IMR-90 (cell line): ENCODE measurements at places on chromosomes 16 and 17. TPM values are rescaled to one million over a fixed set of nuclear protein-coding genes. Genes with fewer than 3 reads are reported as not detected.

GRCh38 chr17:9969301-9969935 lies 64.3 kb upstream of the RCVRN start:
- DNase-seq: no peak

DNA sequence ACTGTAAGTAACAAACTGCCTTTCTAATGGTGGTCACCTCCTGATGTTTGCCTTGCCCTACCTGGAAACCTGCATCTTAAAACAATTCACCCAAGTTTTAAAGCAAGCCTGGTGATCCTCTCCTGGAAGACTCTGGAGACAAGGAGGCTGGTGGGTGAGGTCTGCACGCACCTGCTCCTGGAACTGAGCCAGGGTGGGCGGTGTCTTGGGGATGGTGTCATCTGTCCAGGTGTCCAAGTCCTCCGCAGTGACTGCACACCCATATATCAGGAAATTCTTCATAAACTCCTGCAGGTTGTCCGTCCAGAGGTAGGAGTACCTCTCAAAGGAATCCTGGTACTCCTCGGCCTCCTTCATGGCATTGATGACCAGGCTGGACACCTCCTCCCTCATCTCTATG lies 44.9 kb downstream of the DNAH17 start:
- no peak for DNase-seq

ITGAD gene
- total RNA-seq: not detected in 2 replicates

HOXB8 gene
- total RNA-seq: 0.54 and 0.56 TPM in 2 replicates

DNA sequence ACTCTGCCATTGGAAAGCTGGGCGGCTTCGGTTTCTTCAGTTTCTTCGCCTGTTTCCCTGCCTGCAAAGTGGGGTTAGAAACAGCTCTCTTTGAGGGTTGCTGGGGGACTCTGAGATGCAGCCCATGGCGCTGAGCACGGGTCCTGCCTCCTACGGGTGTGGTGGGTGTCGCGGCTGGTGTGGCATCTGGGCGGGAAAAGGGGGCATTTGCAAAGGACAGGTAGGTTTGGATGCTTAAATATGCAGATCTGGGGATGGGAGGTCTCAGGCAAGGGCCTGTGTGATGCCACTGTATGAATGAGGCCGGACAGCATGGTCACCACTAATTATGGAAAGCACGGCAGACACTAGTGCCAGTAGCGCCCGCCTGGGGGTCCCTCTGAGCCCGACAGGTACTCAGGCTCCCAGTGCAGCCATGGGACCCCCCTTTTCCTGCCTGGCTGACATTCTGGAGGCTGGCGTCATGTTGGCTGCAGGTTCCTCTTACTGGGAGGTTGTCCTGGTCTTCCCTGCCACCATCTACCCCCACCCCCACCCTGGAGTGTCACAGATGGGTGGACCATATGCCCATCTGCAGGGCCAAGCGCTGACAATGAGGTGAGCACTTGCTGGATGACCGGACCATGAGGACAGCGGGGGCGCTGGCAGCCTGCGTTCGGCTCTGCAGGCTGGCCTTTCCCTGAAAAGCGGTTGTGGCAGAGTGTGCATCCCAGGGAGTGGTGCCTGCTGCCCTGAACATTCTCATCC lies 237.7 kb downstream of the SEC14L1 start:
- no peak for DNase-seq

HAP1 gene
- total RNA-seq: under 0.01 TPM in 1 of 2 replicates, not detected in the other

DNA sequence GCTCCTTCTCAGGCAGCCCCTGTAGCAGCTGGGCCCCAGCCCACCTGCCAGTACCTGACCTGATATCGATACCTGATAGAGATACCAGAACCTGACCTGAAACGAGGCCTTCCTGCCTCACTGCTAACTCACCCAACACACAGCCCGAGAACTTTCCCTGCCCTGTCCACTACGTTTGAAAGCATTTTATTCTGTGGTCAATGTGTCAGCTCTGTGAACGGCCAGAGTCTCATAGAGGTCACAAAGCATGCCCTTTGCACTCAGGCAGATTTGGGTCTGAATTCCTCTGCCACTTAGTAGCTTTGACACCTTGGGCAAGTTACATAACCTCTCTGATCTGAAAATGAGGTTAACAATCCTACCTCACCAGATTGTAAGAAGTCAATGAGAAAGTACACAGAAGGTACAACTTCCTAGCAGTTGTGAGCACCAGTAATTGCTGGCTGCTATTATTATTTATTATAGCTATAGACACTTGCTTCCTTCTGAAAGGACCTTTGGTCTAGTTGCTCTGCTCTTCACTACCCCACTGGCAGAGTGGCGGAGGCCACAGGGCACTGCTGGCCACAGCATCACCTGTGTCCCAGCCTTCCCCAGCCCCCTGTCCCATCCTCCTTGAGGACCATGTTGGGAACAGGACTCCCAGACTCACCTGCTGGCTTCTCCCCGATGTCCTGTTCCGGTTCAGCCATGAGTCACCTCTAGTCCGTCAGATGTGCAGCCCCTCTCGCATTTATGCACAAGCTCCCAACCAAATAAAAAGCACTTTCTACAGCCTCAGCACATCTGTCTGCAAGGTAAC lies 895 bp downstream of the ANKRD40CL start:
- no peak for DNase-seq

SNAI3 gene
- not detected in 2 replicates for total RNA-seq
